ENCODE measurements at places on chromosomes 12 and 14.

DNA sequence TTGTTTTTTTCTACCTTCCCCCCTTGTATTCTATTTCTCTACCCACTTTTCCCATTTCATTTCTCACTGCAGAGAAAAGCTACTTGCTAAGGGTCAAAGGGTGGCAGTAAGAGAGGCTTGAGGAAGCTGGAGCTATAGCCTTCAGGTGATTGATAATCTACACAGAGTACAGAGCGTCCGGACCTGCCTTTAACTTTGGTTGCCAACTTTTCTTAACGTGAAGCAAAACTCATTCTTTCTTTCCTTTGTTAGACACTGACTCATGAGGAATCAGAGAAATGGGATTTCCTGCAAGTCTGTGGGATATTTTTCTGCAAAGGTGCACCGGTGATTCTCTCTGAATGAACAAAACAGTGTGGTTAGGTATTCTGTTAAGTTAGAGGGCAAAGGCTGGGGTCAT, 133.3 kb downstream of the RMST start:
- no peaks in the 10 kb centered on the region for H3K4me1 ChIP-seq
- no peaks in the 10 kb centered on the region for H3K27me3 ChIP-seq
- H3K4me3 ChIP-seq = no peak overlapping the region
- H3K36me3 ChIP-seq = no peaks in the 10 kb centered on the region
- H3K27ac ChIP-seq = no peak overlapping the region
- no peak for DNase-seq

GRCh38 chr14:24674204-24674970, 40.4 kb upstream of the GZMB start:
- H3K4me3 ChIP-seq = no peak overlapping the region
- H3K27me3 ChIP-seq = no peaks in the 10 kb centered on the region
- no peaks in the 10 kb centered on the region for H3K36me3 ChIP-seq
- no peak for DNase-seq
- H3K27ac ChIP-seq = no peak overlapping the region

- H3K27ac ChIP-seq = no peak overlapping the region
- no peaks in the 10 kb centered on the region for H3K27me3 ChIP-seq
- H3K36me3 ChIP-seq = no peaks in the 10 kb centered on the region
- no peak overlapping the region for H3K4me3 ChIP-seq
These were observed 286.4 kb downstream of the NELL2 start for GRCh38 chr12:44589697-44590096.

DNA sequence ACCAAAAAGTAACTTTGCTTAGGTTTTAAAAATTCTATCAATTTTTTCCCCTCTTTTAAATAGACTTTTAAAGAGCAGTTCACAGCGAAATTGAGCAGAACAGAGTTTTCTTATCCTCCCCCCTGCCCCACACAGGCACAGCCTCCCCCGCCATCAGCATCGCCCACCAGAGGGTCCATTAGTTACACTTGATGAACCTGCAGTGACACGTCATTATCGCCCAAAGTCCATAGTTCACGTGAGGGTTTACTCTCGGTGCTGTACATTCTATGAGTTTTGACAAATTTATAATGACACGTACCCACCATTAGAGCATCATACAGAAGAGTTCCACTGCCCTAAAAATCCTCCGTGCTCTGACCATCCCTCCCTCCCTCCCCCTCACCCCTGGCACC, 58.4 kb downstream of the FZD10 start:
- H3K27ac ChIP-seq = no peak overlapping the region
- H3K27me3 ChIP-seq = no peaks in the 10 kb centered on the region
- no peaks in the 10 kb centered on the region for H3K4me1 ChIP-seq
- no peak overlapping the region for H3K4me3 ChIP-seq

DNA sequence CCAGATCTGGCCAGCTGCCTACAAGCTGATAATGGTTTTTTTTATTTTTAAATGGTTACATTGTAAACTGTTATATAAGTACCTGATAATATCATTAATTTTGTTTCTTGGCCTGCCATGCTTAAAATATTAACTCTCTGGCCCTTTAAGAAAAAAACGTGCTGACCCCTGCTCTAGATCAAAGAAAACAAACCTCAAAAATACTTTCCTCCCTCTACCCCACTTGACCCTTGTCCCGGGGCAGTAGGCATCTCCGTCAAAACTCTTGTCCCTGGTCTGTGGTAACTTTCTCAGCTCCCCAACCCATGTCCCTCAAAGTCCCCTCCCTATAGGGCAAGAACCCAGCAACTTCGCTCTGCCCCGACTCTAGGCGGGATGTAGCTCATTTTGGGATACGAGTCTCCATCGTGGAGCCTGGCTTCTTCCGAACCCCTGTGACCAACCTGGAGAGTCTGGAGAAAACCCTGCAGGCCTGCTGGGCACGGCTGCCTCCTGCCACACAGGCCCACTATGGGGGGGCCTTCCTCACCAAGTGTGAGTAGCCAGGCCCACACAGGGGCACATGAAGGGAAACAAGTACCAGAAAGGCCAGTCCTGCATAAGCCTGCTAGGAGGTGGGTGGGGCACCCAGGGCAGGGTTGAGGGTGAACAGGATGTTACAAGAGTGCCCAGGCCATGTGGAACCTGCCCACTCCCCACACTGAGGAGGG, 3.5 kb downstream of the RDH5 start:
- peaks cover 3% of the 10 kb centered on the region for H3K4me1 ChIP-seq
- H3K36me3 ChIP-seq = peaks cover 8% of the 10 kb centered on the region
- no peaks in the 10 kb centered on the region for H3K27me3 ChIP-seq
- no peak overlapping the region for H3K27ac ChIP-seq
- no peak overlapping the region for H3K4me3 ChIP-seq

DNA sequence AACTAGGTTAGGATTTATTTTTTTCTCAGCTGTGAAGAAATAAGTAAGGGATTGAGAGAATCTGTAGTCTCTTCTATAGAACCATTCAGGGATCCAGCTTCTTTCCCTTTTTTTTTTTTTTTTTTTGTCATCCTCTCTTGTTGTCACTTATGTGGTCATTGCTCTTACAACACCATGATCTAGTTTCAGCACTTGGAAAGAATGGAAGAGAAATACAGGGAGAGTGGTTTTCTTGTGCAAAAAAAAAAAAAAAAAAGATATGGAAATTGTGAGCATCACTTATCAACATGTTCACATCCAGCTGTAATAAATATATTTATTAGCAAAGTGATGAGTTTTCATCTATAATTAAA, 599.3 kb downstream of the SLC6A15 start:
- no peaks in the 10 kb centered on the region for H3K4me1 ChIP-seq
- no peaks in the 10 kb centered on the region for H3K36me3 ChIP-seq
- H3K27me3 ChIP-seq = no peaks in the 10 kb centered on the region
- no peak overlapping the region for H3K4me3 ChIP-seq
- no peak for DNase-seq
- no peak overlapping the region for H3K27ac ChIP-seq

- no peaks in the 10 kb centered on the region for H3K27me3 ChIP-seq
- no peak overlapping the region for H3K27ac ChIP-seq
- no peaks in the 10 kb centered on the region for H3K4me1 ChIP-seq
- H3K4me3 ChIP-seq = no peak overlapping the region
These were observed 248.9 kb downstream of the MED13L start for GRCh38 chr12:116028619-116029018.

DNA sequence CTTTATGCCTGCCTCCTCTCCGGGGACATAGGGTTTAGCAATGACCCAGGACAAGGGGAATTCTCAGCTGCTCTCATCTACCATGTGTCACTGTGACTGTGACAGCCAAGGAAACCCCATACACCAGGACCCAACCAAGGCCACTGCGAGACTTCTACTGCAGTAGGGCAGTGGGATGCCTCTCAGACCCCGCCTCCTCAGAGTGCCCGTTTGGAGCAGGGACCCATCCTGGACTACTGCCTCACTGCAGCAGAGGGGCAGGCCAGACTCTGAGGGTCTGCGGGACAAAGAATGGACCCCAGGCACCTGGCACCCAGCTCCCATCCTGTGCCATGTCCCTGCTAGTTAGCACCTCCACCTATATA, 71.3 kb upstream of the DDX11 start:
- H3K27ac ChIP-seq = no peak overlapping the region
- no peaks in the 10 kb centered on the region for H3K36me3 ChIP-seq
- no peaks in the 10 kb centered on the region for H3K27me3 ChIP-seq
- no peak overlapping the region for H3K4me3 ChIP-seq
- no peak for DNase-seq

DNA sequence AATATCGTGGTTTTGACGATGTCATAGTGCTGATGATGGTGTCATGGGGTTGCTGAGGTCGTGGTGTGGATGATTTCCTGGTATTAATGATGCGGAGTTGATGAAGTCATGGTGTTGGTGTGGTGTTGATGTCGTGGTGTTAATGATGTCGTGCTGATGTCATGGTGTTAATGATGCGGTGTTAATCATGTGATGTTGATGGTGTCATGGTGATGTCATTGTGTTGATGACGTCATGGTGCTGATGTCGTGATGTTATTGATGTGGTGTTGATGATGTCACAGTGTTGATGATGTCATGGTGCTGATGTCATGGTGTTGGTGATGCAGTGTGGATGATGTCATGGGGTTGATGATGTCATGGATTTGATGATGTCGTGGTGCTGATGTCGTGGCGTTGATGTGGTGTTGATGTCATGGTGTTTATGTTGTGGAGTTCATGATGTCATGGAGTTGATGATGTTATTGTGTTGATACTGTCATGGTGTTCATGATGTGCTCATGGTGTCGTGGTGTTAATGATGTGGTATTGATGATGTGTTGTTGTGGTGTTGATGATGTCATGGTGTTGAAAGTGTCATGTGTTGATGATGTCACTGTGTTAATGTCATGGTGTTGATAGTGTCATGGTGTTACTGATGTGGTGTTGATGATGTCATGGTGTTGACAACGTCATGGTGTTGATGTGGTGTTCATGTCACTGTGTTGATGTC, 48.5 kb upstream of the RIMBP2 start:
- H3K36me3 ChIP-seq = no peaks in the 10 kb centered on the region
- no peak for DNase-seq
- H3K27me3 ChIP-seq = no peaks in the 10 kb centered on the region
- no peak overlapping the region for H3K4me3 ChIP-seq

- H3K27me3 ChIP-seq = no peaks in the 10 kb centered on the region
- H3K4me3 ChIP-seq = no peak overlapping the region
- no peaks in the 10 kb centered on the region for H3K4me1 ChIP-seq
- no peaks in the 10 kb centered on the region for H3K36me3 ChIP-seq
These were observed 772.5 kb upstream of the USP15 start for GRCh38 chr12:61487728-61488127.
